Stimulated activated CD8-positive, alpha-beta memory T cell treated with anti-CD3 and anti-CD28 coated beads, Interleukin-15, amount 100 ng/mL, for 24 hours (primary cell): ENCODE measurements at places on chromosomes 1 and 21.

DNA sequence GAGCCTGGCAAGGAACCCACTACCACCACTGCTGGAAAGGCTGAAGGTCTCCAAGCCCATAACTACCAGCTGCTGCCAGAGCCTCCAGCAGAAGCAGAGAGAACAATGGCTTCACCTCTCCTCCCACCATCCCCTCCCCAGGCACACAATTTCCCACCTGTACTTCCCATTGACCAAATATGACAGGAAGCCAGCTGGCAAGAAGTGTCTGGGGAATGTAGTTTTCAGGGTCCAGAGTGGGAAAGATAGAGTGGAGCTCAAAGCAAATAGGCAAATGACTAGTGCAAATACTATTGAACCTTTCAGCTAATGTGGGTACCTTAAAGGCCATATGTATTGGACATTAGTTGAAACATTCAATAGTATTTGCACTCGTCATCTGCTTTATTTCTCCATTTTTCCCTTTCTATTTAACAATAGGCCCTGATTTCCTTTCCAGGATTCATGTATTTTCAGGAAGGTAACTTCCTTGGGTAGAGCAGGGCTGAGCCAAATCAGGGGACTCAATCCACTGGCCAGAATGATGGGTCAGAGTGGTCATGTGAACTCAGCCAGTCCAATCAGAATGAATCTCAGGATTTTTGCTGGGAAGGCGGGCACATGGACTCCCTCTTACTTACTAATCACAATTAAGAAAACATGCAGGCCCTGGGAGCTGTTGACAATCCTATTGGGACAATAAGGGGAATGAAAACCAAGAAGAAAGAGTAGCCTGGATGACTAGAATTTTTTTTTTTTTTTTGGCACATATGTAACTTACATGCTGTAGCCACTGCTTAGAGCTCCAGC, 12.1 kb upstream of the NFYC start:
- no peak for DNase-seq

DNA sequence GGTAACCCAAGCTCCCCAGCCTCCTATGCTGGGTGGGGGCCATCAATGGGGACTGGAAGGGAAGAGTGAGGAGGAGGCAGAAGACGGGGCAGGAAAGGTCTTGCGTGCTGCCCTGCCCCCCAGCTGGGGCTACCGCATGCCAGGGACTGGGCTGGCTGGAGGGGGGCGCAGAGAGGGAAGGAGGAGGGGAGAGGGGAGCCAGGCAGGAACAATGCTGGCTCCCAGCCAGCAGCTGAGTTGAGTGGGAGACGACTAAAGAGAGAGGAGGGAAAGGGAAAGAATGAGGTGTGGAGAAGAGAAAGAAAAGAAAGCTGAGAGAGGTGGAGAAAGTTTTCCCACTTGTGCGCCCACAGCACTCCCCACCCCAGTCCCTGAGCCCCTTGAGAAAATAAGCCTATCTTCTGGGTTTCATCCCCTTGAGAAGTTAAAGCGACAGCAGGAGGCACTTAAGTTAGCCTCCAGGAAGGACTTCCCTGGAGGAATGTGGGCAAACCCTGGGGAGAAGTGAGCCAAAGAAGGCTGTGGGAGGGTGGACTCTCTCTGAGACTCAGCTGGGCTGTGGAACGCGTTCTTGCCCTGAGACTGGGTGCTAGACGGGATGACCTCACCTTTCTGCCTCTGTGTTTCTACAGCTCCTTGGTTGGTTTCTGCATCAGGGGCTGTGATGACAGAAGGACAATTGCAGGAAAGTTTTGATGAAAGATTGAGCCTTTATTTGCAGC, 12.9 kb upstream of the NES start:
- no peak for DNase-seq

DNA sequence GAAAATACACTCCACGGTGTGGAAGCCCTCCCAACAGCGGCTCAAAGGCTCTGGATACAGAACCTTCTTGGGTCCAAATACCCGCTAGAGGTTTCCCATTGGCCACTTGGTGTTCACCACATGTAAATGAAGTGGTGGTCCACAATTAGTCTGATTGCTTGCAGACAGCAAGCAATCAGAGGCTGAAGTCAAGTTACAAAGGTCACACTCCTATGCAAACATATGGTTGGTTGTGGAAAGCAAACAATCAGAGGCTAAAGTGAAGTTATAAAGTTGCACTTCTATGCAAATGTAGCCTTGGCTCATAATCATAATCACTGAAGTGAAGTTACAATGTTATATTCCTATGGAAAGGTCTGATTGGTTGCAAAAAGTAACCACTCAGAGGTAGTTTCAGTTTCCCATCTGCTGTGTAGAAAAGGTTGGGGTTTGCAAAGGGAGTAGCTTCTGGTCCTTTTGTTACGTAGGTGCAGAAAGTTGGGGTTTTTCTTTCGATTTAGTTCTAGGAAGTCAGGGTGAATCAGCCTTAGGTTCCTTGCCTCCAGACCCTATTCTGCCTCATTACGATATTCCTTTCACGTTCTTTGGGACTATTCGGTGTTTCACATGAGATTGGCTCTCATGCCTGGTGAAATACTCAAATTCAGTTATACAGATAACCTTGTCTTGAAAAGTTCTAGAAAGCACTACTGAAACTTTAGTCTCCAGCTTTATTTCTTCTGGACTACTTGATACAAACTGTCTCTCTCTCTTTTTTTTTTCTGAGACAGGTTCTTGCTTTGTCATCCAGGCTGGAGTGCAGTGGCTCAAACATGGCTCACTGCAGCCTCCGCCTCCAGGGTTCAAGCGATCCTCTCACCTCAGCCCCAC, 36.7 kb upstream of the MTF2 start:
- no peak for DNase-seq

DNA sequence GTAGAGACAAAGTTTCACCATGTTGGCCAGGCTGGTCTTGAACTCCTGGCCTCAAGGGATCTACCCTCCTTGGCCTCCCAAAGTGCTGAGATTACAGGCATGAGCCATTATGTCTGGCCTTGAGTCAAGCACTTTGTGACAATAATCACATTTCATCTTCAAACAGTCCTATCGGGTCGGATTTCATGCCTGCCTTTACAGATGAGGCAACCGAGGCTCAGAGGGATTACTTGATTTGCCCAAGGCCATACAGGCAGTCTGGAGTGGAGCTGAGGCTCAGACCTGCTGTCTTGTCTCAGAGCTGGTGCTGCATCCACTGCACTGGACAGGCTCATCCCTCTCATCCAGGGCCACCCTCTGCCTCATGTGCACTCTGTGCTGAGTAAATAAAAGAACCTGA, 26.6 kb downstream of the FAM151A start:
- no peak for DNase-seq

GRCh38 chr21:39385299-39386145, 36.6 kb upstream of the HMGN1 start:
- peak; percentile 44 for DNase-seq

GRCh38 chr1:158251163-158251562, 3.1 kb upstream of the CD1A start:
- DNase-seq, result no peak

- peak; percentile 49 for DNase-seq
Observed at GRCh38 chr1:201982082-201982622, 296 bp upstream of the RNPEP start.

- no peak for DNase-seq
Observed at GRCh38 chr21:46421191-46421750, 37.4 kb upstream of the DIP2A start.

DNA sequence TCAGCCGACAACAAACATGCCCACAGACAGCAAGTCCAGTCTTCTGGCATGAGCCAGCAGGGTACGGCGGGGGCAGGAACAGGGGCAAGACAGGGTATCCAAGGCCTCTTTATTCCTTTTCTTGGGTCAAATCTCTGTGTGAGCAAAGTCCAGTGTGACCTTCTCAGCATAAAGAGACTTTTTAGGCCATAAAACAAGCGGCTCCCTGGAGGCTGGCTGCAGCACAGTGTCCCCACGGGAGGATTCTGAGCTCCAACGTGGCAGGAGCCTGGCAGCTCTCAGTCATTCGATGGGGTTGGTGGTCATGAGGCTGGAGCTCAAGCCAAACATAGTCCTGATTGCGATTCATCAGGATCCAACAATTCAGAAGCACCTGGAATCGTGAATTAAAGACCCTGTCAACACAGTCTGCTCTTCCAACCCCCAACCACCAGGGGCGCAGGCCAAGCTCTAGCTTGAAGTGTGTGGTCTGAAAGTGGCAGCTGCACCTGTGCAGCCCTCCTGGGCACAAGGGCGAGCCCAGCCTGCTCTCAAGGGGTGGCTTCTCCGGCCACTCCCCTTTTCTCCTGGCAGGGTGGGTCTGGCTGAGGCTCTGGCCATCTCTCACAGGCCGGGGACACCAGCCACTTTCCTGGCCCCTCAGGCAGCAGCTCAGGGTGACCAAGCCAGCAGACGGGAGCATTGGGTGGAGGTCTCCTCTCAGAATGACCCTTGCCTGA, 62.1 kb downstream of the SLC66A1 start:
- DNase-seq, result no peak

DNA sequence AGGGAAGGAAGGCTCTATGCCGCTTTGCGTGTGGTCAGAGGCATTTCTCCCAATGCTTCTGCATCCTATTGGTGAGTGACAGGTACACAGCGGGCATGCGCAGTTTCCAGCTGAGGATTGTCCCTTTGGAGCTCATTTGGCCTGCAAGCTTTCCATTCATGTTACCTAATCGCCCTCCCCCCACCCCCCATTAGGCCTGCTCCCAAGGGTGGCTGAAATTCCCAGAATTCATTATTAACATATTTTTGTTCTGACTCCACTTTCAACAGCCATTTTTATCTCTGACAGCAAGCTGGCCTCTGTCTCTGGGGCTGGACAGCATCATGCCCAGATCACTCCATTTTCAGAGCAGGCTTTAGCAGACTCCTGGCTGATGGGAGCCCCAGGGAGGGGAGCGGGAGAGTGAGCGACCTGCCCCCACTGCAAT, 25.6 kb downstream of the MIS18A start:
- DNase-seq, result no peak

- DNase-seq, result no peak
Observed at GRCh38 chr1:68745011-68745410, 248.1 kb upstream of the DEPDC1 start.

DNA sequence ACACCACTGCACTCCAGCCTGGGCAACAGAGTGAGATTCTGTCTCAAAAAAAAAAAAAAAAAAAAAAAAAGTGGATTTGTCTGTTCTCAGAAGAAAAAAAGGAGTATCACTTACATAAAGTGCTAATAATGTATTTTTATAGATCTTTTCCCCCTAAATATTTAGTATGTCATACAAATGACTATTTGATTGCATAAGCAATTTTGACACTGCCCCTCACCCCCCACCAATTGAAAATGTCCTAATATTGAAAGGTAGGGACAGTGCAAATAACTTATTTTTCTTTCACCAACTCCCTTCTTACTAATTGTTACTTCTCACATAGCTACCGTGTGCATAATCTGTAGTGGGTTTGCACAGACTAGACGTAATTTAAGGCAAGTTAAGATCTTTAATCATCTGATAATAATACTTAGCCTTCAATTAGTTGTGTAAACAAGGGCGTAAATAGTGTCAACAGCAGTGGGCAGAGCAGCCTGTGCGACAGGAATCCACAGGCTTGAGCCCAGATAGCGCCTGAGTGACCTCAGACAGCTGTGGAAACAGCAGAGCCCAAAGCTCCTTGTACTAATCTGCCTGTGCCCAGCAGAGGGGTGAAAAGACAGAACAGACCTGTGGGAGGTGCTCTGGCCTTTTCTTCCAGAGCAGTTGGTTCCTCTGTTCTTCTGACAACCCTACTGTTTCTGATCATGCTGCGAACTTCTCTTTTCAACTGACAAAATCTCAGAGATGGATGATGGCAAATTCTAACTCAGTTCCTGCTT, 4.5 kb upstream of the IER5 start:
- DNase-seq, result no peak

- no peak for DNase-seq
Observed at GRCh38 chr1:69073176-69073575, 494.5 kb upstream of the LRRC7 start.

- DNase-seq, result no peak
Observed at GRCh38 chr1:209662879-209663327, 10.7 kb upstream of the LAMB3 start.

DNA sequence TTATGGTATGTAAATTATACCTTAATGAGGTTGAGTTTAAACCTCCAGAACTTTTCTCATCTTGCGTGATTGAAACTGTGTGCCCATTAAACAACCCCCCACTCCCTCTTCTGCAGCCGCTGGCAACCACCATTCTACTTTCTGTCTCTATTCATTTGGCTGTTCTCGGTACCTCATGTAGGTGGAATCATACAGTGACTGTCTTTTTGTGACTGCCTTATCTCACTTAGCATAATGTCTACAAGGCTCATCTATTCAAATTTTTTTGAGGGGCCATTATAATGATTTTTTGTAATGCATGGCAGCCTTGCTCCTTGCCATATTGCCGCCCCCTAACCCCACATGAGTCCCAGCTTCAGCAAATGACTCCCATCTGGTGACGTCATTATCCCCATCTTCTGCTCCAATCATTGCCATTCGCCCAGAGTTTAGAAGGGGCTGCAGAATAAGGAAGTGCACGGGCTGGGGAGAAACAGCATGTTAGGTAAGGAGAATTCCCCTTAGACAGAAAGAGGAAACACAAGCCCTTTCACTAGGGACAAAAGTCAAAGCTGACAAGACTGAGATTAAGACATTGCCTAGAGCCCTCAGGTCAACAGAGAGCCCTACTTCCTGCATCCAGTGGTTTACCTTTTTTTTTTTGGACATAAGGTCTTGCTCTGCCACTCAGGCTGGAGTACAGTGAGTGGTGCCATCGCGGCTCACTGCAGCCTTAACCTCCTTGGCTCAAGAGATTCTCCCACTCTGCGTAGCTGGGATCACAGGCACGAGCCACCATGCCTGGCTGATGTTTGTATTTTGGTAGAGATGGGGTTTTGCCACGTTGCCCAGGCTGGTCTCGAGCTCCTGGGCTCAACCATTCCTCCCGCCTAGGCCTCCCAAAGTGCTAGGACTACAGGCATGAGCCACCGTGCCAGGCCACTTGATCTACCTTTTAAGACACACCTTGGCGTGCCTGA, 78.4 kb upstream of the ERRFI1 start:
- DNase-seq, result no peak

- no peak for DNase-seq
Observed at GRCh38 chr1:24683713-24684162, 40.6 kb downstream of the SRRM1 start.

DNA sequence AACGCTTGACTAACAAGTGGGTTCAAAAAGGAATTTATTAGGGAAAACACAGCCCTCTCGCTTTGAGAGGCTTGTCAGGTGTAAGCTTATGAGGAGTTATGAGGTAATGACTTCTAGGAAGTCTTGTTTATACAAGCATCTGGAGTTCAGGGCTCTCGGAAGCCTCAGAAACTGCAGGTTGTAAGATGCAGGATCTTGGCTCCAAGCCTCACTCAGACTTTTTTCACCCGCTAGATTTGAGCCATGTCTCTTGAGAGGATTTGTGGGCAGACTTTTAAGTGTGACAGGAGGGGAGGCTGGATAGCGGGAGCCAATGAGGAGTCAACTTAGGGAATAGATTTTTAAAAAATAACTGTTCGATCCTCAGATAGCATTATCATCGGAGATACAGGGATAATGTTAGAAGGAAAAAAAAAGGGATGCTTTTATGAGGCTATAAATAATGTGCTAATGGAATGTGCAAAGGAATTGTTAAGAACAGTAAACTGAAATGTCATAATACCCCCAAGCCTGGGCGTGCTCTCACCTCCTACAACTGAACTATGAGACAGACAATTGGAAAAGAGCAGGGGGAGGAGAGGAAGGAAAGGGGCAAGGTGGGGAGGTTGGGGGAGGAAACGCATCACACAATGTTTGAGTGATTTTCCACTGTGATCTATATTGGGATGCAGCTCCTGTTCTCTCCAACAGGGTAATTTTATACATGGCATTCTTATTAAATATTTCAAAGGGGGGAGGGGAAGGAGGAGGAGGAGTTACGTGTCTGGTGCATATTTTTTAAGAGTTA, 107.4 kb upstream of the ESRRG start:
- no peak for DNase-seq
